Activated T-helper 1 cell treated with anti-CD3 and anti-CD28 coated beads, Interleukin-2, amount 50 U/mL, for 16 hours (primary cell): ENCODE measurements at places on chromosomes 2 and 18.

GRCh38 chr2:26058390-26058789, 24.5 kb downstream of the RAB10 start:
- no peak for DNase-seq

DNA sequence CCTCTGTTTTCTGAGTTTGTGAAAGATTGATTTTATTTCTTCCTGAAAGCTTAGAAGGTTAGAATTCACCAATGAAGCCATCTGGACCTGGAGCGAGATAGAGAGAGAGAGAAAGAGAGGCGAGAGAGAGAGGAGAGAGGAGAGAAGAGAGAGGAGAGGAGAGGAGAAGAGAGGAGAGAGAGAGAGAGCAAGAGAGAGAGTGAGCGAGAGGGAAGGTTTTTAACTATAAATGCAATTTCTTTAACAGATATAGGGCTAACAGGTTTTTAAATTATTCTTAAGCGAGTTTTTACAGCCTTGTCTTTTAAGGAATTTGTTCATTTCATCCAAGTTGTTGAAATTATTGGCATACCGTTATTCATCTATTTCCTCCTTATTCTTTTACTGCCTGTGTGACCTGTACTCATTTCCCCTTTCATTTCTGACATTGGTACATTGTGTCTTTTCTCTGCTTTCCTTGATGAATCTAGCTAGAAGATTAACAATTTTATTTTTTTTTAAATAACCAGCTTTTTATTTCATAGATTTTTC, 56.1 kb downstream of the BABAM2 start:
- DNase-seq, result no peak

- DNase-seq, result no peak
These were observed 50.9 kb upstream of the AFF3 start for GRCh38 chr2:100193291-100193710.

DNA sequence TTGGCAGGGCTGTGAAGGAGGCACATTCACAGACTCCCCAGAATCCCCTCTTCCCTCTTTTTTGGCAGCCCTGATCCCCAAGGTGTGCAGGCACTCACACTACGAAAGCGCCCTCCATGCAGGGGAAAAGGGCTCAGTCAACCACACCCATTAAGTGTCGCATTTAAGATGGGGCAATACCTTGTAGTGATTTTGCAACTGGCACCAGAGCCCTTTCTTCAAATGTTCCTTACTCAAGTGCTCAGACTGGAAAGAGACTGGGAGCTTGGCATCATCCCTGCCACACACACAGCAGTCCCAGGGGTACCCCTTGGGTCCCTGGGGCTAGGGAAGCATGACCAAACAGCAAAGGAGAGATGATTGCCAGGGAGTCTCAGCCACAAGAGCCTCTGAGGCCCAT, 190.1 kb downstream of the HAUS1 start:
- no peak for DNase-seq

DNA sequence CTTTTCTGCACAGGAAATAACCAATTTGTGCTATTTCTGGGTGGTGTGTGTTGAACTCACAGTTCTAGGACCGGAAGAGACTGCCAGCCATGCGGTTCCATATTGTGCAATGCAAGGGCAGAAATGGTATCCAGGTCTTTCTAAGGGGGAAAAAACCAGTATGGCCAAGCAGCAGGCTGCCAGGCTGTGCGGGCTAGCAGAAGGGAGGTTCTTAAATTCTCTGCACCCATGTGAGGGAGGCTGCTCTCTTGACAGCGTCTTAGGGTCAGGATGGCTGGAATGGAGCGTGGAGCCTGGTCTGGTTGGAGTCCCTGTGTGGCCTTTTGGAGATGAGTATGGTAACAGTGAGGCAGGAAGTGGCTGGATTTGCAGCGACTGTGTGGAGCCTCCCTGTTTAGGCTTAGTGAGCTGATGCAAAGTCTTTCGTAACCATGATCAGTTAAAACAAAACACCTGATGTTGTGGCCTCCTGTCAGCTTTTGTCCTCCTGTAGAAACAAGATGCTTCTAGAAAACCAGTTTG, 52.6 kb downstream of the NCK2 start:
- DNase-seq, result no peak

- no peak for DNase-seq
These were observed 39.9 kb downstream of the RAB10 start for GRCh38 chr2:26073830-26074229.

- DNase-seq, result peak; percentile 26
These were observed 83.0 kb upstream of the ZNF532 start for GRCh38 chr18:58781627-58782194.

- DNase-seq, result no peak
These were observed 20.0 kb upstream of the ITGB6 start for GRCh38 chr2:160220026-160220425.

DNA sequence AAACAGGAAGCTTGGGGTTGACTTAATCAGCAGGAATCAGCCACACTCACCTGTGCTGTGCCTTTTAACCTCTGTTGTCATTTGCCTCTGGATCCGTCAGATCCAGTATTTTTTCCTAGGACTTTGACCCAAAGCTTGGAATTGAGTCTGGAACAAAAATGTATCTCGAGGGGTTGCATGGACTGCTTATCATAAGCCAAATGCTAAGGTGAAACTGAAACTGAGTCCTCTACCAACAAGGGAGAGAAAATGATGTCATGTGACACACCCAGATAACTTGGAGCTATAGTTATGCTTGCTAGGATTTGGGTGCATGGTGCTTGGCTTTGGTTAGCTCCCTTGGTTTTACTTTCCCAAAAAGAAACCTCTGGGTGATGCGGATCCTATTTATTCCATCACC, 2158.6 kb upstream of the PIK3C3 start:
- DNase-seq, result no peak

- DNase-seq, result no peak
These were observed 548.2 kb upstream of the PIK3C3 start for GRCh38 chr18:41406834-41407233.

DNA sequence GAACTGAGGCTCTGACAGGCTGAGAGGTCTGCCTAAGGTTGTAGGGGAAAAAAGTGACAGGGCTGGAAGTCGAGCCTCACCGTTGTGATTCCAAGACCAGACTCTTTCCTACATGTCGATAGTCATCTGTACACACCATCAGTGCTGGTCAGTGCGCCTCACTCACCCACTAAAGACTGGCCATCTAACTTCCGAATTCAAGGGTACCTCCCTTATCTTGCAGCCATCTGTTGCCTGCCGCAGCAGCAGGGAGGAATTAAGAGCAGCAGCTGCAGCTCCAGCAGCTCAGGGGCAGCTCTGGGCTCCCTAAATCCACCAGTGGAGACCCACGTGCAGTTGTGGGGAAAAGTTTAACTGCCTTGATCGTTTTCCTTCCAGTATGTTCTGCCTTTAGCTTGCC, 32.6 kb upstream of the GPR39 start:
- DNase-seq, result no peak

- no peak for DNase-seq
These were observed 233.7 kb upstream of the SMAD2 start for GRCh38 chr18:48164116-48164515.

GRCh38 chr2:8004250-8004681, 677.6 kb upstream of the ID2 start:
- no peak for DNase-seq

DNA sequence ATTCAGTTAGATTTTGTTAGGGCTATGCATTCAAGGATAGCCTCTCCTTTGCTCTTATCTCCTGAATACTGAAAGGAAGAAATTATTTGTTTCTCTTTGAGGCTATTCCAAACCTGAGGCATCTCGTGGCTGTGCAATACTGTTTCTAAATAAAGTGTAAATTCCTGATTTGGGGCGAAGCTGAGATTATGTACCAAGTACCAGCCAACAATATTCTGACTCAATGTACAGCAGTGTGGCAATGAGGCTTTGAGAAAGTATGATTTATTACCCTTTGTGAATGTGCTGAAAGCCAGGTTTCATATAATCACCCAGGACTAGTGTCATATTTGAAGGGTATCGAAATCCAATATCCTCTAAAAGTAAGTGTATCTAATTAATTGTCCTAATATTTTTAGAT, 113.5 kb downstream of the MEIS1 start:
- DNase-seq, result no peak

GRCh38 chr2:60512062-60512622, 41.3 kb downstream of the BCL11A start:
- DNase-seq, result no peak

- no peak for DNase-seq
These were observed 2.6 kb downstream of the MAP2 start for GRCh38 chr2:209426432-209426831.

DNA sequence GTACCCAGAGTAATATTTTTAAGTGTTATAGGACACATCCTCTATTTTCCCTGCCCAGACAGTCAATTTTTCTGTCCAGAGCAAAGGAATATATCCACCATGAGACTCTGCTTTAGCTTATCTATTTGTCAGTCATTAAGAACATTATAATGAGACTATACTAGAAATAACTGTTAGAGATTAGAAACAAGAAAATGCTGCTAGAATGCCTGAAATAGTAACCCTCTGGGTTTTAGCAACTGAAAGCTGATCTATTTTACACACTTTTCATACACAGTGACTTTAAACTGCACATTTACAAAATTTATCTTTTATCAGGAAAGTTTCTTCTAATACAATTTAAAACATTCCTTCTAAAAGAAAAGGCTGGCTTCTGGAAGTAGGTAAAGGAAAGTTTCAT, 39.6 kb downstream of the MBD2 start:
- no peak for DNase-seq

DNA sequence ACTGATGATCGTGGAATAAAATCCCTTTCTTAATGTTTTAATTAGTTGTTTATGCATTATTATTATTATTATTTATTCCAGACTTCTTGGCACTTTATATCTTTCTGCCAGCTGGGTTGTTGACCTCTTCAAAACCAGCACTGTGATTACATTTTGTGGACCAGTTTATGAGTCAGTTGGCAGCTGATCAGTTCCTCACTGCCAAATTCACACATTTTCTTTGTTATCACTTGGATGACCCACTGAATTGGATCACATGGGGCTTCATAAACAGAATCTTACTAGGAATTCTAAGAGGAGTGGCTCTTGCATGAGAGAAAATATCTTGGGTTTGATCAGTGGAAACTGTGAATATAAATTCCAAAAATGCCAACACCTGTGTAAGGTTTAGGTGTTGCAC, 321.8 kb upstream of the SPRED2 start:
- no peak for DNase-seq
